Lower lobe of right lung (tissue), 2 donors: ENCODE measurements at places on chromosomes 2 and 18.

DNA sequence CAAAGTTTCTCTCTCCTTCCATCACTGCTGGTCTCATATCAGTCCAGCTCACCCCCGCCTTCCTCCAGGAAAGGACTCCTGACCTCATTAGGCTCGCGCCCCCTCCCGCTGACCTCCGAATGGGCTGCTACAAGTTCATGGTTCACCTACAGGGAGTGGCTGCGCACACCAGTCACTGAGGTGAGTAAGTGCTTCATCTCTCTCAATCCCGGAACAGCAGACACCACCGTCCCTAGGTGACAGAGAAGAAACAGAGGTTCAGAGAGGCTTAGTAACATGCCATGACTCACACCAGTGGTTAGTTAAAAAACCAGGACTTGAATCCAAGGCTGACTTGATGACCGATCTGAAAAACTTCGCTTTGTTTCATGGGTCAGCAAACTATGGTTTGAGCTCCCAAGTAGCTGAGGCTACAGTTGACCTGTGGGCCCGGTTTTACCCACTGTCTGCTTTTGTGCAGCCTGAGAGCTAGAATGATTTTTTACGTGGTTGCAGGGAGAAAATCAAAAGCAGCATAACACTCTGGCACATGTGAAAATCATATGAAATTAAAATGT lies 42.0 kb downstream of the ZFP36L2 start:
- no peak overlapping the region for H3K27ac ChIP-seq
- H3K36me3 ChIP-seq: no peaks in the 10 kb centered on the region
- H3K4me1 ChIP-seq: peaks cover 11% of the 10 kb centered on the region
- DNase-seq: no peak
- H3K4me3 ChIP-seq: no peak overlapping the region

DNA sequence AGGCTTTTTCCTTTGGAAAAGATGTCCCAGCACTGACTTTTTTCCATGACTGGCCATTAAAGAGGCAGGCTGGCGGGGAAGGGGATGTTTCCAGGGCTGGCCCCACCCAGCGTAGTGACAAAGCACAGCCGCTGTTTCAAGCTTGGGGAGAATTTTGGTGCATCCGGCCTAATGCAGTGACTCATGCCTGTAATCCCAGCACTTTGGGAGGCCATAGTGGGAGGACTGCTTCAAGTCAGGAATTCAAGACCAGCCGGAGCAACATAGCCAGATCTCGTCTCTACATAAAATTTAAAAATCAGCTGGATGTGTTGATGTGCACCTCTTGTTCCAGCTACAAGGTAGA lies 78.0 kb upstream of the SH3BP4 start:
- no peak for DNase-seq
- H3K4me1 ChIP-seq: no peaks in the 10 kb centered on the region
- H3K36me3 ChIP-seq: no peaks in the 10 kb centered on the region
- no peak overlapping the region for H3K27ac ChIP-seq
- no peak overlapping the region for H3K4me3 ChIP-seq

DNA sequence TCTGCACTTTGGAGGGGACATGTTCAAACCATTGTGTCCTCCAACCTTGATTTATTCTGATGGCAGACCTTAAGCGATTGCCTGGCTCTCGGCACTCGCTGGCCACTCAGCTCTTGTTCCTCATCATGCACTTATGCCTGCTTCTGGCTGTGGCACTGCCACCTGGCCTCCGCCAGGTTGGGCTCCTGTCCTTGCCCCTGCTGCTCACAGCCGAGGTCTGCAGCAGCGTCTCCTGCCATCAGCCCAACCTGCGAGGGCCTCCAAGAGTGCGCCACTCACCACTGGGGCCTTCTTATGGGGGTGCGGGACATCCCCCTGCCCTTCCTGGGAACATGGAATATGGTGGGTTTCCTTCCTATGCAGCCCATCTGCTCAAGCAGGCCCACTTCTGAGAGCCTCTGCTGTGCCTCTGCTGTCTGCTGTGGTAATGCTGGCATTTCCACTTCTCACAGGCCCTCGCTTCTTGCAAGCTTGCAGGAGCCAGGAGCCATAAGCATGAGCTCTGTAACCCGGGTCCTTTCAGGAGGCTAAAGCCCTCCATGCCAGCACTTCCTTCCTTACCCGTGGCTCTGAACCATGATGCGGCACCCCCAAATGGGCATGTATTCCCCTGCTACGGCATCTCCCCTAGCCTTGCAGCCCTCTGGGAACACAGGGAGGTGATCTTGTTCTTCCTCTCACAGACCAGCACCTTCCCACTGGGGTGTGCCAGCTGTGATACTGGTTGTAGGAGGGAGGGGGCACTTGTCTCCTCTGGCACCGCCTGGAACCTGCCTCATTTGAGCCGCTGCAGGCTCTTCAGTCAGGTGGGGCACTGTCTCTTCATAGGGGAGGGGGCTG lies 58.6 kb upstream of the HS6ST1 start:
- no peak overlapping the region for H3K4me3 ChIP-seq
- no peaks in the 10 kb centered on the region for H3K36me3 ChIP-seq
- no peaks in the 10 kb centered on the region for H3K27me3 ChIP-seq
- peaks cover 72% of the 10 kb centered on the region for H3K4me1 ChIP-seq
- peak overlapping the region; percentile 82 for H3K27ac ChIP-seq

GRCh38 chr2:235793163-235793752 lies 299.4 kb downstream of the AGAP1 start:
- no peak for DNase-seq
- H3K4me3 ChIP-seq: no peak overlapping the region
- H3K27me3 ChIP-seq: no peaks in the 10 kb centered on the region
- no peaks in the 10 kb centered on the region for H3K4me1 ChIP-seq

DNA sequence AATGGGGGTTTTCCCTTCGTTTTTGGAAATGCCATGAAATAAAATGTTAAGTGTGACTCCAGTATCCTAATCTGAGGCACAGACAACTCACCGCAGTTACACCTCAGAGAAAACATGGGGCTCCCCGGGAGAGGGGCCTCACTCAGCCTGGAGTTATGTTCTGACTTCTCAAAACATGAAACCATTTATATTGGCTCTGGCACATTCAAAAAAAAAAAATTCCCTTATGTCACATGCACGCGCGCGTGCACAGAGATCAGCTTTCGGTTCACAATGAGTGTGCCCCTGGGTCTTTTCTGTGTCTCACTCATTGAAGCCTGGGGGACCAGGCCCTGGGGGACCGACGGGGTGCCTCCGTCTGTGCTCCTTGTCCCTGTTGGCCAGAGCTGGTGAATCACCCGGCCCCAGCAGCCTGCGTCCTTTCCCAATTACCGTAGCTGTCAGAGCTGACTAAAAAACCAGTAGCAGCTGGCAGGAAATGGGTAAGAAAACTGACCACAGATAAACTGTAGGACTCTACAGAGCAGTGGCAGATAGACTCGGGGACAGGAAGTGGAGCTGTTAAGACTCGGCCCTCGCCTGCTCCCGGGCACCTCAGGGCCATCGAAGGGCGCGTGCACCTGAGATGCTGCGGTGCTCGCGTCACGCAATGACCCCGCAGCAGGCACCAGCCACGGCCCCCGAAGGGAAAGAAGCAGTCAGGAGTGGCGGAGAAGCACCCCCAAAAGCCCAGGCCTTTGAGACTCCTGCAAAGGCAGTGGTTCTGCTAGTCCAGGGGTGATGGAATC lies 138.3 kb upstream of the ID2 start:
- peak overlapping the region; percentile 1 for H3K4me3 ChIP-seq
- H3K27ac ChIP-seq: peak overlapping the region; percentile 81
- no peaks in the 10 kb centered on the region for H3K27me3 ChIP-seq
- peaks cover 64% of the 10 kb centered on the region for H3K4me1 ChIP-seq
- H3K36me3 ChIP-seq: no peaks in the 10 kb centered on the region
- DNase-seq: peak; percentile 79

DNA sequence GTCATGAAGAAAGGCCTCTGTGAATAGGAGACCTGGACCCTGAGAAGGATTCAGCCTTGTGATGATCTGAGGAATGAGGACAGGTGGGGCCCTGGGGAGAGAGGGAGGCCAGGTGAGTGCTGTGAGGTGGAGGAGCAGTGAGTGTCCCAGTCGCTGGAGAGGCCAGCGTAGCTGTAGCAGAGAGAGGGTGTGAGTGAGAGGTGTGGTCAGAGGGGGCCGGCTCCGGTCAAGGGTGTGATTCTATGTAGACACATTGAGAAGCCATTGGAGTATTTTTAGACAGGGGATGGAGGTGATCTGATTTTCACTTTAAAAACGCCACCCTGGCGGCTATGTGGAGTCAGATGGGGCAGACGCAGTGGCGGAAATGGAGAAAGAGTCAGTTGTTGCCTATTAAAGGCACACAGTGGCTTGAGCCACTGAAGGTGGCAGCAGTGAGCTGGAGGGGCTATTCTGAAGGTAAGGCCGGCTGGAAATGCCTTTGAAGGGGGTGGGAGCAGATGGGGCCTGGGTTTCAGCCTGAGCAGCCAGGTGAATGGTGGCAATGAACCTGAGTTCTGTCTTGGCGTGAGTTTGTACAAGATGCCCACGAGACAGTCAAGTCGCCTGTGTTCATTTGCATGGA lies 55.6 kb downstream of the GREB1 start:
- H3K4me3 ChIP-seq: no peak overlapping the region
- no peak for DNase-seq
- H3K27ac ChIP-seq: no peak overlapping the region
- no peaks in the 10 kb centered on the region for H3K36me3 ChIP-seq

GRCh38 chr2:200741468-200742202 lies 70.1 kb upstream of the BZW1 start:
- H3K36me3 ChIP-seq: no peaks in the 10 kb centered on the region
- H3K27me3 ChIP-seq: no peaks in the 10 kb centered on the region
- H3K27ac ChIP-seq: peak overlapping the region; percentile 77
- H3K4me1 ChIP-seq: peaks cover 23% of the 10 kb centered on the region
- DNase-seq: peak; percentile 53

DNA sequence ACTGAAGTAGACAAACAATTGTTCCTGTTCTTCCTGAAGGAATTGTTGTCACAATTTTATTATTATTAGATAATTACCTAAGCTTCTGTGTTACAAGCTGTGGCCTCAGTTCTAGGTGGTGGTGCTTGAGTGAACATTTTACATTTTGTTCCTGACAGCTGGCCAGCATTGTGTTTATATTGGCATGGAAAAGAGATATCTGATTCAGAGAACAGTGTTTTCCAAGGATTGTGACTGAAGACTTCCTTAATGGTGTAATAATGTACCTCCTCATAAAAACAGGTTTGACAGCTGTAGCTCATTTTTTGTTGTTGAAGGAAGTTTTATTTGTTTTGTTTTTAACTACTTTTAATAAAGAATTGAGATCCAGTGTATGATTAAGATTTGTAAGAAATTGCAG lies 95.2 kb downstream of the EPB41L5 start:
- H3K4me1 ChIP-seq: peaks cover 32% of the 10 kb centered on the region
- no peaks in the 10 kb centered on the region for H3K27me3 ChIP-seq
- peaks cover 21% of the 10 kb centered on the region for H3K36me3 ChIP-seq
- H3K4me3 ChIP-seq: no peak overlapping the region

DNA sequence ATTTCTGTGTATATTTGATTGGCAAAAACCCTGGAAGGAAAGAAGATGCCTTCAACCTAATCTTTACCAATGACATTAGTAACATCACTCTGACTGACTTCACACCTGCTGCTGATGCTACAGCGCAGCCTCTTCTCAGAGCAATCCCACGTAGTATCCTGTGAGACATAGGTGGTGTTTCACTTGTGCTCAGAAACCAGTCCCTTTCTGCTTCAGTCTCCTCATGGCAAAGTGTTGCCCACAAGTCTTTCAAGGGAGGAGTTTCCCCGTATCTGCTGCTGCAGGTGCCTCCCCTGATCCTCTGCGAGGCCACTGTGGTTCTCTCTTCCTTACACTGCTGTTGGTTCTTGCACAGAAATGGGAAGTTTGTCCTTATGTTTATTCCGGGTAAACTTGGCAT lies 433.2 kb upstream of the TNP1 start:
- DNase-seq: no peak
- H3K27me3 ChIP-seq: no peaks in the 10 kb centered on the region
- H3K36me3 ChIP-seq: no peaks in the 10 kb centered on the region
- no peak overlapping the region for H3K4me3 ChIP-seq
- no peaks in the 10 kb centered on the region for H3K4me1 ChIP-seq
- H3K27ac ChIP-seq: no peak overlapping the region

- no peaks in the 10 kb centered on the region for H3K27me3 ChIP-seq
- DNase-seq: no peak
- H3K4me3 ChIP-seq: no peak overlapping the region
- H3K27ac ChIP-seq: no peak overlapping the region
Observed at GRCh38 chr18:579238-579637, 942 bp upstream of the CETN1 start.

GRCh38 chr2:54419855-54420523 lies 36.1 kb upstream of the SPTBN1 start:
- H3K36me3 ChIP-seq: no peaks in the 10 kb centered on the region
- no peaks in the 10 kb centered on the region for H3K27me3 ChIP-seq
- H3K4me3 ChIP-seq: no peak overlapping the region
- peak overlapping the region; percentile 57 for H3K27ac ChIP-seq
- peaks cover 41% of the 10 kb centered on the region for H3K4me1 ChIP-seq

GRCh38 chr18:74828200-74828599 lies 230.5 kb downstream of the ZNF407 start:
- no peak for DNase-seq
- H3K27me3 ChIP-seq: no peaks in the 10 kb centered on the region
- H3K27ac ChIP-seq: no peak overlapping the region
- no peaks in the 10 kb centered on the region for H3K4me1 ChIP-seq

- H3K27me3 ChIP-seq: no peaks in the 10 kb centered on the region
- no peak for DNase-seq
- no peaks in the 10 kb centered on the region for H3K36me3 ChIP-seq
Observed at GRCh38 chr2:54466870-54467269, 10.7 kb downstream of the SPTBN1 start.

GRCh38 chr2:73293534-73294171 lies at the start of gene EGR4:
Gene EGR4 (minus strand): TSS chr2:73293548. CDS start chr2:73293317, 231 bp downstream.
- H3K36me3 ChIP-seq: no peaks in the 10 kb centered on the region
- H3K27me3 ChIP-seq: peaks cover 90% of the 10 kb centered on the region
- peak; percentile 67 for DNase-seq
- peak within 1 kb of the TSS; percentile 47 for H3K4me3 ChIP-seq
- no peak within 1 kb of the TSS for H3K27ac ChIP-seq

DNA sequence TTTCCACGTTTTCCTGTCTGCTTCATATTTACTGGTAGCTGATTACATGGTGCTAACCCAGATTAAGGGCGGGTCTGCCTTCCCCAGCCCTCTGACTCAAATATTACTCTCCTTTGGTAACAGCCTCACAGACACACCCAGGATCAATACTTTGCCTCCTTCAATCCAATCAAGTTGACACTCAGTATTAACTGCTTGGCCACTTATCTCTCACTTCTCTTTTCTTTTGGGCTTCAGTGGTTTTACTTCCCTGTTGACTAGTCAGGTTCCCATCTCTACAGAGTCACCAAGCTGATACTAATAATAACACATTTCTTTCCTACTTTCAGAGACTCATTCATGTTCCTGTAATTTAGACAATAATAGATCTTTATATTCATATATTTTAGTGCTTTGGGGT lies 302.2 kb upstream of the MAP2 start:
- no peaks in the 10 kb centered on the region for H3K36me3 ChIP-seq
- no peaks in the 10 kb centered on the region for H3K27me3 ChIP-seq
- no peak overlapping the region for H3K27ac ChIP-seq
- no peak overlapping the region for H3K4me3 ChIP-seq
- DNase-seq: no peak

GRCh38 chr2:64525317-64525613 lies 1.1 kb downstream of the AFTPH start:
- peak overlapping the region; percentile 89 for H3K4me3 ChIP-seq
- DNase-seq: no peak
- H3K4me1 ChIP-seq: peaks cover 29% of the 10 kb centered on the region
- peaks cover 4% of the 10 kb centered on the region for H3K36me3 ChIP-seq
- H3K27me3 ChIP-seq: no peaks in the 10 kb centered on the region

- no peak for DNase-seq
- H3K27ac ChIP-seq: no peak overlapping the region
- H3K4me1 ChIP-seq: peaks cover 7% of the 10 kb centered on the region
- H3K36me3 ChIP-seq: no peaks in the 10 kb centered on the region
- H3K4me3 ChIP-seq: no peak overlapping the region
- H3K27me3 ChIP-seq: no peaks in the 10 kb centered on the region
Observed at GRCh38 chr2:24797644-24798043, 4.4 kb downstream of the CENPO start.

- no peaks in the 10 kb centered on the region for H3K36me3 ChIP-seq
- DNase-seq: no peak
- no peaks in the 10 kb centered on the region for H3K27me3 ChIP-seq
- peaks cover 3% of the 10 kb centered on the region for H3K4me1 ChIP-seq
Observed at GRCh38 chr18:22417496-22418188, at the start of gene CTAGE1. Gene CTAGE1 (minus strand): TSS chr18:22417915. CDS start chr18:22417811, 104 bp downstream.
